GM23338 (cell line): ENCODE measurements at places on chromosomes 3 and 15. TPM values are rescaled to one million over a fixed set of nuclear protein-coding genes. Genes with fewer than 3 reads are reported as not detected.

The CYP8B1 gene
- not detected in 2 replicates for polyA plus RNA-seq

The TMEM41A gene
- polyA plus RNA-seq: 15.9 and 16.1 TPM in 2 replicates

The KBTBD8 gene
- 3.0 and 3.5 TPM in 2 replicates for polyA plus RNA-seq

The EBLN2 gene
- polyA plus RNA-seq: 4.7 and 5.1 TPM in 2 replicates

The IGSF11 gene
- polyA plus RNA-seq: 0.68 and 1.0 TPM in 2 replicates

The ZCWPW2 gene
- polyA plus RNA-seq: 0.55 and 0.78 TPM in 2 replicates

The ANKRD63 gene
- not detected in 2 replicates for polyA plus RNA-seq

The CTXN2 gene
- polyA plus RNA-seq: 0.10 TPM in 1 of 2 replicates, not detected in the other

The WNT5A gene
- 0.53 and 0.82 TPM in 2 replicates for polyA plus RNA-seq

The NGLY1 gene
- polyA plus RNA-seq: 20.4 TPM in 2 replicates

The GPR149 gene
- 0.11 TPM in 1 of 2 replicates, not detected in the other for polyA plus RNA-seq

The CCR8 gene
- polyA plus RNA-seq: 0.23 and 0.55 TPM in 2 replicates
